ENCODE measurements at places on chromosomes 2 and 18. TPM values are rescaled to one million over a fixed set of nuclear protein-coding genes. Genes with fewer than 3 reads are reported as not detected.

GCA gene
- total RNA-seq, result 25.6 TPM

GRCh38 chr18:8627107-8627472, 17.9 kb downstream of the RAB12 start:
- H3K4me1 ChIP-seq, result peaks cover 11% of the 10 kb centered on the region
- H3K27ac ChIP-seq, result no peak overlapping the region
- no peak for DNase-seq
- H3K4me3 ChIP-seq, result no peak overlapping the region
- H3K27me3 ChIP-seq, result no peaks in the 10 kb centered on the region

DNA sequence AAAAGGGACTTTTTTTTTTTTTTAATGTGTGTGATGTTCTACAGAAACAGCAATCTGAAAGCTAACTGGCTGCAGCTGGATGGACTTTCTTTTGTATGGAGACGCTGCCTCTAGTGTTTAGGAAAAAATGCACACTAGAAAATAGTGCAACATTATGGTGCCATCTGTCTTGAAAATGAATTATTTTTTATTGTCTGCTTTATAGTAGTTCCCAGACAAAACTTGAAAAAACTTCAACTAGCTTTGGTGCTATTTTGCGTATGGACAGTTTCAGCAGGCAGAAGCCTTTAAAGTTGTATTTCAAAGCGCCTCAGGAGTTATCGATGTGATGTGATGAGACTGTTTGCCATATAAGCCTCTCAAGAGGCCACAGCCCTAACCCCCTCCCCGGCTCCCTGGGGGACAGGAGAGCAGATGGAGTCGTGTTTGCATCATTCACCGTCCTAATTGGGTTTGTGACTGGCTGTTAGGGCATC, 86.9 kb downstream of the LTBP1 start:
- H3K4me3 ChIP-seq, result no peak overlapping the region
- H3K4me1 ChIP-seq, result no peaks in the 10 kb centered on the region
- H3K27ac ChIP-seq, result no peak overlapping the region
- no peaks in the 10 kb centered on the region for H3K36me3 ChIP-seq
- no peaks in the 10 kb centered on the region for H3K27me3 ChIP-seq

DNA sequence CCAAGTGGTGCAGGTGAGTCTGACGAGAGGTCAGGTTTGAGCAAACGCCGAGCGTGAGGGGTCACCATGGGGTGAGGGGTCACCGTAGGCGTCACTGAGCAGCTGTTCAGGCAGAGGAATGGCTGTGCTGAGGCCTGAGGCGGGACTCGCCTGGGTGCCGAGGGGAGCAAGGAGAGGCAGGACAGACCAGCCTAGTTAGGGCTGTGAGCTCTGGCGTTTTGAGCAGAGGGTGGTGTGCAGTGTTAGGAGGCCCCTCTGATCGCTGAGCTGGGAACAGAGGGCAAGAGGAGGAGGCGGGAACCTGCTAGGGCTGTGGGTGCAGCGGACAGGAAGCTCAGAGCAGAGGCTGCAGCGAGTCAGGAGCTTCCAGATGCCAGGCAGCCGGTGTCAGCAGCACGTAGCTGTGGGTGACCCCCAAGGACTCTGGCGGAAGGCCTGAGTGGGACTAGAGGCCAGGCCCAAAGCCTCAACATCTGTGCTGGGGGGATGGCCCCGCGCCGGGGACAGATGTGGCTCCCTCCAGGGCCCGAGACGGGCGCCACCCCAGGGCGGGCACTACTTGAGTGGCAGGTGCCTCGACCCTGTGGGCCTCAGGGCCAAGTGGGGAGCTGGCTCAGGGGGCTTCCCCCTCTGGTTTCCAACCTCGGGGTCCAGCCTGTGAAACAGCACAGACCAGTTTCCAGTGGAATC, 55.7 kb downstream of the KCNG2 start:
- H3K4me3 ChIP-seq, result no peak overlapping the region
- no peak overlapping the region for H3K27ac ChIP-seq
- H3K36me3 ChIP-seq, result no peaks in the 10 kb centered on the region

All from Peyer's patch (tissue), 4 donors.